ENCODE measurements at places on chromosomes 5 and 9.

- no peak for DNase-seq
Observed at GRCh38 chr5:142115937-142116614, 7.5 kb downstream of the NDFIP1 start.

GRCh38 chr5:126969548-126969947 is 60.8 kb downstream of the MARCHF3 start:
- no peak for DNase-seq

DNA sequence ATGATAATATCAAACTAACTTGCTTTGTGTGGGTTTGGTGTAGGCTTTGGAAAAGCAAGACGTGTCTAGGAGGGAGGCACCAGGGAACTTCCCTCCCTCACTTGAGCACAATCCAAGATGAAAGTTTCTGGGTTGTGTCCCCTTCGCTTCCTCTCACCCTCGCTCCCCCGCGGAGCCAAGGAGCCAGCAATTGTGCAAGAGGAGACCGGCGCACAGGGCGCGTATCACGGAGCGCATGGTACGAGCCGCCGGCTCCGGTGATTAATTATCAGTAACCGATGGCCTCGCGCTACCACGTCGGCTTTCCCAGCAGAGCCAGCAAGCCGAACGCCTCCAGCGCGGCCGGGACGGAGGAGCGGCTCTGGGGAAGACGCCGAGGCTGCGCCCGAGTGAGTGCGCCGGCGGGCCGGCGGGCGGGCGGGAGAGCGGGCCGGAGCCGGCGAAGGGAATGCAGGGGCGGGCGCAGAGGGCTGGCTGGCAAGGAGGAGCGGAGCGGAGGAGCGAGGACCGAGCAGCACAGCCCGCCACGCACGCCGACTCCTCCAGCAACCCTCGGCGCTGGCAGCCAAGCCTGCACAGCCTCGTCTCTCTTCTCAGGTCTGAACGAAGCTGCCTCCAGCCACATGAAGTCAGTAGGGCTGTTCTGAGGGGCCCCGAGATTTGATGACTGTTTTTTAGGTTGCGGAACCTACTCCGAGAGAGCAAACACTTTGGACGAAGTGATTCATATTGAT is 143.6 kb downstream of the BNC2 start:
- DNase-seq: no peak

- no peak for DNase-seq
Observed at GRCh38 chr5:158861366-158861765, 238.3 kb downstream of the EBF1 start.

GRCh38 chr5:105803431-105803830 is 1867.3 kb downstream of the EFNA5 start:
- DNase-seq: no peak
